ENCODE measurements at places on chromosomes 4 and X. TPM values are rescaled to one million over a fixed set of nuclear protein-coding genes. Genes with fewer than 3 reads are reported as not detected.

CCKAR gene
- total RNA-seq, result not detected

EPHA5 gene
- 0.14 TPM for total RNA-seq

P2RY4 gene
- not detected for total RNA-seq

GAGE2A gene
- total RNA-seq, result not detected

HSD17B13 gene
- total RNA-seq, result 0.05 TPM

AFF2 gene
- not detected for total RNA-seq

TMPRSS11D gene
- not detected for total RNA-seq

CLCN4 gene
- 4.0 TPM for total RNA-seq

GLRA2 gene
- not detected for total RNA-seq

GATA1 gene
- not detected for total RNA-seq
